A549 treated with CpdA at 1 μM for 4 hours (cell line): ENCODE measurements at places on chromosomes 3 and 15. TPM values are rescaled to one million over a fixed set of nuclear protein-coding genes. Genes with fewer than 3 reads are reported as not detected.

The MBNL1 gene
- 42.4 to 58.3 TPM (median 52.8 TPM) in 5 replicates for total RNA-seq

The CFAP91 gene
- 0.21 to 0.40 TPM (median 0.34 TPM) in 3 of 5 replicates, not detected in the others for total RNA-seq

The KBTBD8 gene
- total RNA-seq, result 0.32 to 0.83 TPM (median 0.65 TPM) in 5 replicates

The RHCG gene
- total RNA-seq, result 35.4 to 44.9 TPM (median 36.0 TPM) in 5 replicates

The ESYT3 gene
- total RNA-seq, result 0.61 to 0.87 TPM (median 0.68 TPM) in 5 replicates

The SRGAP3 gene
- total RNA-seq, result 0.62 to 0.89 TPM (median 0.71 TPM) in 5 replicates

The TMF1 gene
- total RNA-seq, result 11.0 to 17.5 TPM (median 14.7 TPM) in 5 replicates

The CPNE9 gene
- 0.13 to 0.41 TPM (median 0.23 TPM) in 4 of 5 replicates, not detected in the other for total RNA-seq
